Activated CD4-positive, alpha-beta T cell treated with anti-CD3 and anti-CD28 coated beads for 1 hour (primary cell): ENCODE measurements at places on chromosomes 11 and 22.

GRCh38 chr11:28459912-28460311 lies 351.7 kb downstream of the METTL15 start:
- no peak for DNase-seq

DNA sequence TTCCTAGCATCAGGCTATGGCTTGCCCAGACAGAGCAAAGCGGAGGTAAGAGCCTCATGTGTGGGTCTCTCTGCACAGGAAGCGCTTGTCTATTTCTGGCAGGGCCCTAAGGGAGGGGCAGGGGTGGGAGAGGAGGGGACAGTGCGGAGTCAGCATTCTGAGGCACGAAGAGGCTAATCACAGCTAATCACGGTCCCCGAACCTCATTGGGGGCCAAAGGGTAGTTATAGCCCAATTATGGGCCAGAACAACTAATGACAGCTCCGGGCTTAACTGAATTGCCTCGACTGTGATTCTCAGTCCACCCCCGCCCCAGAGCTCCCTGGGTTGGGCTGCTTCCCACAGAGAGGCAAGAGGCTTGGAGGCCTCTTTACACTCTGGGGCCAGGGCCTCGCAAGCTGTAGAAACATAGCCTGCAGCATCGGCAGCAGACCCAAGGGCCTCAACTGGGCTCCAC lies 72.7 kb upstream of the PRDM11 start:
- DNase-seq, result no peak

- no peak for DNase-seq
These were observed 100.4 kb downstream of the GALNT18 start for GRCh38 chr11:11521306-11522002.

- no peak for DNase-seq
These were observed 679 bp upstream of the DPP3 start for GRCh38 chr11:66479394-66480116.

DNA sequence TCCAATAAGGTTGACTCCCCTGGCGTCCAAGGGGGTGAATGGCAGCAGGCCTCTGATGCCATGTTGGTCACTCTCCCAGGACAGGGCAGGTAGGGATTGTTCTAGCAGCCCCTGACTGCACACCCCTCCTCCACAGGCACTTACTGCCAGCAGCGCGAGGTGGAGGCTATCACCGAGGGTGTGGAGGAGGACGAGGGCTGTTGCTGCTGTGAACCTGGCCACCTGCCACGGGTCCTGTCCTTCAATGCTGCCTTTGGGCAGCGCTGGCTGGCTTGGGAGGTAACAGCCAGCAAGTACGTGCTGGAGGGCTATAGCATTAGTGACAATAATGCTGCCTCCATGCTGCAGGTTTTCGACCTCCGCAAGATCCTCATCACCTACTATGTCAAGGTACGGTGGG lies 7.7 kb upstream of the SIPA1 start:
- no peak for DNase-seq

DNA sequence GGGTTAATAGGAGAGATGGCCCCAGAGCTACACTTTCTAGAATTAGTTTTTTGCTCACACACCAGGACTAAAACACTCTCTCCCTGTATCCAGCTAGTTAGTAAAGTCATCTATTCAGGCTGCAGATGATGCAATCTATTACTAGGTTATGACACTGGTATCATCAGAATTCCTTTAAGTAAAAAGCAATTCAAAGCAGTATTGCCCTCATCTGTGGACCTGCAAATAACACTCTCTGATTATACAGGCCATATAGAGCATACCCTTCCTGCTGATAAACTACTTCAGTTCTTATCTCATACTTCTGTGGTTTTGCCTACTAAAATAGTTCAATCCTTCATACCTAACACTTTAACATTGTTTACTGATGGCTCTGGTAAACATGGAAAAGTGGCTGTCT lies 13.5 kb upstream of the MTMR2 start:
- no peak for DNase-seq

DNA sequence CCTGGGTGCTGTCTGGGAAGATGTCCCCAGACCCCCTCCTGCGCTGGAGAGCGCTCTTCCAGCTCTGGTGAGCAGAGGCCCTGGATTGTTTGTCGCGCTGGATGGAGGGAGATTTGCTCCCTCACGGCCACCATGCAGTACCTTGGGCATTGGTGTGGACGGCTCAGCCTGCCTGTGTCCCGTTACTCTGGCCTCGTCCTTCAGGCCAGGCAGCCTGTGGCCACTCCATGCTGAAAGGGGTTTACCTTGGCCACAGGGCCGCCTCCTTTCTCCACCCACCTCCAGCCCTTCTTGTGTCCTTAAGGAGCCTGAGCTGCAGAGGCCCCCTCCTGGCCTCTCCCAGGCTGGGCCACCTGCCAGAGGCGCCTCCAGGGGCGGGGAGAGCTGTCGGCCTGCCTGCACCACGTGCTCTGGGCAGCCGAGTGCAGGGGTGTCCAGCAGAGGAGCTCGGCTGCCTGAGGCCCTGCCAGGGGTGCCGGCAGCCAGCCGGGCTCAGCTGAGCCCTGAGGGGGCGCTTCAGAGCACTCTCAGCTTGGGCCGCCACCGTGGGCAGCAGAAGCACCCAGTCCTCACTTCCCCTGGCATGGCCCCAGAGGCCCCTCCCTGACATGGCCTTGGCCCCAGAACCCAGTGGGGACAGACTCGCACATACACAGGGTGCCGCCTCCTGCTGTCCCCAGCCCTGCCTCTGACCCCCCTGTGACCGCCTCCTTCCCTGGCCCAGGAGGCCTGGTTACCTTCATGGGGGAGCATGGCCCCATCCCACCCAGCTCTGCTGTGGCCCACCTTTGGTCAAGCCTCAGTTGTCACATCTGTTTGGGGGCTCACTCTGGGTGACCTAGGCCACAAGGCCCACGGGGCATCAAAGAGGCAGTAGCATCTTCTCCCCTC lies 3.4 kb downstream of the CCND1 start:
- DNase-seq, result no peak

- DNase-seq, result peak; percentile 21
These were observed 4.4 kb downstream of the INS start for GRCh38 chr11:2156416-2157182.

GRCh38 chr11:22456993-22457762 lies 119.0 kb downstream of the SLC17A6 start:
- no peak for DNase-seq

- peak; percentile 88 for DNase-seq
These were observed at the start of gene NADSYN1 for GRCh38 chr11:71453037-71453917. NADSYN1 (plus strand) TSS chr11:71453203; CDS start chr11:71453297, 94 bp downstream.

GRCh38 chr22:45227645-45228400 lies 12.9 kb downstream of the KIAA0930 start:
- no peak for DNase-seq

GRCh38 chr11:123695231-123695630 lies 40.8 kb upstream of the SCN3B start:
- DNase-seq, result no peak

GRCh38 chr22:36617694-36618522 lies 85.6 kb downstream of the CACNG2 start:
- DNase-seq, result no peak

DNA sequence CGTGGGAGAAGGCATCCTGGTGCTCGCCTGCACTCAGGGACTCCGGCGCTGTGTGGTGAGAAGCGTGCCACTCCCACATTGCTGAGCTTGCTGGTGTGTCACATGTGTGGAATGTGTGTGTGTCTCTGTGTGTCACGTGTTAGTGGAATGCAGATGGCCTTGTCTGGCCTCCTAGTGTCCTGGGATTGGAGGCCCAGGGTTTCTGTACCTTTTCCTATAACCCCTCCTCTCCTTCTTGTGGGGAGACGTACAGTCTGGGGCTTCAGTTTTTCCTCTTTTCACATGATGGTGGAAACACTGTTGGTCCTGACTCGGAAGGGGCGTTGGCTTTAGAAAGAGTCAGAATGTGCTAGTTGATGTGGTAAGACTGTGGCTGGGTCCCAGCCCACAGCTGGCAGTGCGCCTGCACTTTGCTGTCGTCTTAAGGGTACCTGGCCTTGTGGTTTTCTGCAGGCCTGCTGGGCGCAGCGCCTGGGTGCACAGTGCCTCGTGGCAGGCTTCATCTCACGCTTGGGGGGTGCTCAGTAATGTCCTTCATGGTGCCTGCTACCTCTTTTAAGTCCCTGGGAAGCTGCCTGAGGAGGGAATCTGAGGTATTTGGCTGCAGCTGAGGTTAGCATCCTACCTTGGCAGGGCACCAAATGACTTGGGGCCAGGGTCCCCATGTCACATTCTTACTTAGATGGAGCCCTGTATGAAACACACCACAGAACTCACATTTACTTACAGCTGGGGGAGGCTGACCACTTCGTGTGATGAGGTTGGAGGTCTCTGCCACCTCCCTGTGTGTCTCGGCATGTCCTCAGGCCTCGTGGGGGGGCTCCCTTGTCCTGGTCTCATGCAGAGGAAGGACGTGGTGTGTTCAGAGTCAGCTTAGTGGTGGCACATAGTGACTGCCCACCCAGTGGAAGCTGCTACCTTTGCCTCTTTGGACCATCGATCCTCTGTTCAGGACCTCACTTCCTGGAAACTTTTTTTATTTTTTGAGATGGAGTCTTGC lies 61.9 kb downstream of the MED15 start:
- peak; percentile 63 for DNase-seq

DNA sequence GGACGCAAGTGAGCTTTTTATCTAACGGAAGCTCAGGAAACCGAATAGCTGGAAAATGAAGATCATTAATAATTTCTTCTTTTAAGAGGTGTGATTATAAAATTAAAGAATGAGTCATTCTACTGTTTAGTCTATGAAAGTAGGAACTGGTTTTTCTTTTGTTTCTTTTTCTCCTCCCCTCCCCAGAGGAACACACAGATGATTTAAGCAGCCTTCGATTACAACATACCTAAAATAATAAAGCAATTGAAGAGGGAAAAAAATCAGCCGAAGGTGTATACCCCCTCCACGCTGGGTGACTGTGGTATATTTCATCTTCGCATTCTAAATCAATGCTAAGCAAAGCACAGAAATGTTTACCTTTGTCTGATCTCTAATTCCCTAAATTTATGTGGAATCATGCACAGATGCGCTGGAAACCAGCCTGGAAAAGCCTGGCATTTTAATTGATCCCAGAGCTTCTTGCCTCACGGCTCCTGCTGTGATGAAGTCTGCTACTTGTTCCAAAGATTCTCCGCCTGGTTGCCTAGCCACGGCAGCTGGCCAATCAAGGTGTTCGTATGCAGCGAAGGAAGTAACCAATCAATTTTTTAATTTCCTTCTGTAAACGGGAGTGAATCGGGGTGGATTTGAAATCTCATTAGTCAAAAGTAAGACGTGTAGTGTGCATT lies 133.9 kb downstream of the FANCF start:
- no peak for DNase-seq

DNA sequence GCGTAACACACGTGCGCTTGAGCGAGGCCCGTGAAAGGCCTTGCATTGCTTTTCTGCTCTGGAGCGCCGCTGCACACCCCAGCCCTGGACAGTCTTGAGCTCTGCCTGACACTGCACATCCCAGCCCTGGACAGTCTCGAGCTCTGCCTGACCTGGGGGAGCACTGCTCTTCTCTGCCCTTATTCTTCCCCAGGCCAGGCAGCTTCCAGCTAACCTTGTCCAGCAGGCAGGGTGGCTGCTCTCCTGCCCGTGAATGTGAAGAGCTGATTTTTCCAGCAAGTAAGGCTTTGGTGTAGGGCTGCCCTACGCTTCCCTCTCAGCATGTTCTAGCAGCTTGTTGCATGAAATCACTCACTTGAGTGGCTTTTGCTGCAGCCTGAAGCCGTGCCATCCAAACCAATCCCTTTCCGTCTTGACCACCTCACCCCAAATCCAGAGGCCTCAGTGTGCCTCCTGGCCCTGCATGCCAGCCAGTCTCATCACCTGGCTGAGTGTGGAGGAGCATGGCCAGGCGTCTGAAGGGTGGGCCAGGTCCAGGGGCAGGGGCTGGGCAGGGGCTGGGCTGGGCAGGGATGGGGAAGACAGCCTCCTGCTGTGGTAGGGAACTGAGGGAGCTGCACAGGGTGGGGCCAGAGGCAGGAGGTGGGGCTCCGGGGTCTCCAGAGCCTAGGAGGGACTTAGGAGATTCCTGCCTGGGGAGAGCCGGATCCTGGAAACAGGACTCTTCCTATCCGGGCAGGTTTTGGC lies 89.5 kb upstream of the B3GAT1 start:
- DNase-seq, result no peak

DNA sequence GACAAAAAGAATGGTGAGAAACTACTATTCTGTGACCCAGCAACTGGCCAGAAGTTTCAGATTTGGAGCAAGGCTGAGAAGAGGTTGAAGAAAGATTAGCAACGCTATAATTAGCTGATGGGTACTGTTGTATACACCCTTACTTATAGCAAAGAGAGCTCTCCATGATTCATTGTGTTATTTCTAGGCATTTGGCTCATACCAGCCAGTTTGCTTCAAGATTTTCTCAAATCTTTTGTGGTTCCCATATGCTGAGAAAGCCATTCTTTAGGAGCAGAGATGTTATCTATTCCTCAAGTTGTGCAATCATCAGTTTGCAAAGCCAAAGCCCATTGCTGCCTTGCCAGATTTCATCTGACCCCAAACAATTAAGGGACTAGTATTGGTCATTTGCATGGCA lies 179.4 kb downstream of the ETS1 start:
- DNase-seq, result no peak

GRCh38 chr22:20131859-20132685 lies 468 bp downstream of the ZDHHC8 start:
- no peak for DNase-seq

- no peak for DNase-seq
These were observed 79.7 kb downstream of the LARGE2 start for GRCh38 chr11:46002189-46002588.

DNA sequence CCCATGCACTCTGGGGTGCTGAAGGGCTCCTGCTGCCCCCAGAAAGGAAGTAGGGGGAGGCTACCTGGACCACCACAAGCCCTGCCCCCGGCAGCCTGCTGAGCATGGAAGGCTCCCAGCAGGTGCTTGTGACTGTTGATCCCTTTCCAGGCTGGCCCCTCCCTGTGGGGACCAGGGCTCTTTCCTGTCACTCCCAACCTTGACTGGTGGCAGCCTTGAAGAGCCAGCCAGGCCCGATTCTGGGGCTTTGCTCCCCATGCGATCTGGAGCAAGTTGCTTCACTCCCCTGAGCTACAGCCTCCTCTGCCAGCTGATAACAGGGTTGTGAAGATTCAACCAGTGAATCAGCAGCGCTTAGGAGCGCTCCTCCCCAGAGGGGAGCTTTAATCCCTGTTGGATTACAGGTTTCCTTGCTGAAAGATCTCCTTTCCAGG lies 4.6 kb upstream of the CST6 start:
- no peak for DNase-seq

- no peak for DNase-seq
These were observed 16.6 kb upstream of the MS4A6E start for GRCh38 chr11:60310407-60310998.

DNA sequence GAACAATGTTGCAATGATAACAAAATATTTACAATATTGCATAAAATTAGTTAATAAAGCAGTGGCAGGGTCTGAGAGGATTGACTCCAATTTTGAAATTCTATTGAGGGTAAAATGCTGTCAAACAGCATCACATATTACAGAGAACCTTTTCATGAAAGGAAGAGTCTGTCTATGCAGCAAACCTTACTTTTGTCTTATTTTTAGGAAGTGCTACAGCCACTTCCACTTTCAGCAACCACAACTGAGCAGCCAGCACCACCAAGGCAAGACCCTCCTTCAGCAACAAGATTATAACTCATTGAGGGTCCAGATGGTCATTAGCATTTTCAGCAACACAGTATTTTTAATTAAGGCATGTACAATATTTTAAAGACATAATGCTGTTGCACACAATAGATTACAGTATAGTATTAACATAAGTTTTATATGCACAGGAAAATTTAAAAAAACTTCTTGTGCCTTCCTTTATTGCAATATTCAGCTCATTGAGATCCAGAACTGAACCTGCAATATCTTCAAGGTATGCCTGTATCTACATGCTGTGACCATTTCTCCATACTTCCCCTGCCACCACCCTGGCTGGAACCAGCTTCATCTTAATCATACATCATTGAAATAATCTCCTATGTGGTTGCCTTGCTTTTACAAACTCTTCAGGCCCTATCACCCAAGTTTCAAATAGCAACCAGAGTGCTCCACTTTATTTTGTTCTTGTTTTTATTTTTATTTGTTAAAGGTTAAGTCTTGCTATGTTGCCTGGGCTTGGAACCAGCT lies 711.2 kb downstream of the KCNA4 start:
- DNase-seq, result no peak
